ENCODE measurements at places on chromosomes 3 and 15. TPM values are rescaled to one million over a fixed set of nuclear protein-coding genes. Genes with fewer than 3 reads are reported as not detected.

The NOX5 gene
- 0.05 TPM for total RNA-seq

DNA sequence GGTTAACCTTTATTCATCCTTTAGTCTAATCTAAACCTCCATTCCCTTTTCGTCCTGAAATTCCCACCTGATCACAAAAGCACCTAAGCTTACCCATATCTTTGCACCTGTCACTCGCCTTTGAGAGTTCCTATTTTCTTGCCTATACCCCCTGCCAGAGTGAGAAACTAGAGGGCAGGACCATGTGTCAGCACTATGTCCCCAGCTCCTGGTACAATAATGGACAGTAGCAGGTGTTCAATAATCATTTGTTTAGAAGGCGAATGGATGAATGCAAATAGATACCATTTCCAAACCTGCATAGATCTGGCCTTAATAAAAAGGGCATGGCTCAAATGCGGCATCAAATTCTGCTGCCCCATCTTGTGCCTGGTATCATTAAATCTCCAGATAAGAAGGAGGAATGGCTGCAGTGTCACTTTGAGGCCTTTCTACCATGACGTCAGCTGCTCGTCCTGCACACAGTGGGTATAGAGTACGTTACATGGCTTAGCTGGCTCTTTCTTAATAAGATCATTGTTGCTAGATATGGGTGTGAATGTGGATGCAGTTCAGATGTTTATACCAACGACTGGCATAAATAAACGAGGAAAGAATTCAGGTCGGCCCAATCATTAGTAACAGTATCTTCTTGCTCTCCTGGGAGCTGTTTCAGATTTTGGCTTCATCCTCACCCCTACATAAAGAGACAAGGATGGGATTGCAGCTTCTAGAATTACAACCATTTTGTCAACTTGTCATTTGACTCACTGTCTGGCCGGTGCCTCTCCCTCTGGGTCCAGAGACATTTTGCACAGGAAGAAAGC lies 148.7 kb downstream of the RORA start:
- H3K4me1 ChIP-seq: no peaks in the 10 kb centered on the region
- peaks cover 14% of the 10 kb centered on the region for H3K27me3 ChIP-seq
- no peak overlapping the region for H3K4me3 ChIP-seq
- H3K27ac ChIP-seq: no peak overlapping the region
- H3K36me3 ChIP-seq: no peaks in the 10 kb centered on the region
- DNase-seq: no peak

GRCh38 chr3:183789826-183790225 lies 35.6 kb downstream of the MAP6D1 start:
- H3K27me3 ChIP-seq: no peaks in the 10 kb centered on the region
- H3K4me3 ChIP-seq: no peak overlapping the region
- no peaks in the 10 kb centered on the region for H3K36me3 ChIP-seq
- H3K4me1 ChIP-seq: peaks cover 14% of the 10 kb centered on the region
- H3K27ac ChIP-seq: no peak overlapping the region

The ARL14 gene
- not detected for total RNA-seq

The EAF2 gene
- 9.7 TPM for total RNA-seq

The SCG5 gene
- total RNA-seq: not detected

The SEMA6D gene
- not detected for total RNA-seq

DNA sequence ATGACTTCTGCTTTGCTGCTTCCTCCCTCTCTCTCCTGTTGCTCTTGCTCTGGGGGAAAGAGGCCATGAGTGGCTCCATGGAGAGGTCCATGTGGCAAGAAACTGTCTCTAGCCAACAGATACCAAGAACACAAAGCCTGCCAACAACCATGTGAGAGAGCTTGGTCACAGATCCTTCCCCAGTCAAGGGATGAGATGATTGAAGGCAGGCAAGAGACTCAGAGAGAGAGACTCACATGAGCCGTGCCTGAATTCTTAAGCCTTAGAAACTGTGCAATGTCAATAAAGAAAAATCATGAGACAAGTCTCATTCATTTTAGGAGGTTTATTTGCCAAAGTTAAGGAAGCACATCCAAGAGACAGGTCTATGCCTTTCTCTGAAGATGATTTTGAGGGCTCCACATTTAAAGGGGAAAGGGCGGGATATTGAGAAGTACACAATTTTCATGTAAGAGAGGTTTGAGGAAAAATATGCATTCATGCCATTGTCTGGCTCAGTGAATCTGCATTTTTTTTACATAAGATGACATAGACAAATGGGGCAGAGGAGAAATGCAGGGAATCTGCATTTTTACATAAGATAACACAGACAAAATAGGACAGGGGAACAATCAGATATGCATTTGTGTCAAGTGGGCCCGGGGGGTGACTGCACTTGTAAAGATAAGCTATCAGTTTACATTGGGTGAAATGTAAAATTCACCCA lies 59.5 kb upstream of the SUCLG2 start:
- no peaks in the 10 kb centered on the region for H3K36me3 ChIP-seq
- peak overlapping the region; percentile 30 for H3K4me3 ChIP-seq
- DNase-seq: no peak
- no peaks in the 10 kb centered on the region for H3K27me3 ChIP-seq
- peak overlapping the region; percentile 41 for H3K27ac ChIP-seq

The U2SURP gene
- 169 TPM for total RNA-seq

DNA sequence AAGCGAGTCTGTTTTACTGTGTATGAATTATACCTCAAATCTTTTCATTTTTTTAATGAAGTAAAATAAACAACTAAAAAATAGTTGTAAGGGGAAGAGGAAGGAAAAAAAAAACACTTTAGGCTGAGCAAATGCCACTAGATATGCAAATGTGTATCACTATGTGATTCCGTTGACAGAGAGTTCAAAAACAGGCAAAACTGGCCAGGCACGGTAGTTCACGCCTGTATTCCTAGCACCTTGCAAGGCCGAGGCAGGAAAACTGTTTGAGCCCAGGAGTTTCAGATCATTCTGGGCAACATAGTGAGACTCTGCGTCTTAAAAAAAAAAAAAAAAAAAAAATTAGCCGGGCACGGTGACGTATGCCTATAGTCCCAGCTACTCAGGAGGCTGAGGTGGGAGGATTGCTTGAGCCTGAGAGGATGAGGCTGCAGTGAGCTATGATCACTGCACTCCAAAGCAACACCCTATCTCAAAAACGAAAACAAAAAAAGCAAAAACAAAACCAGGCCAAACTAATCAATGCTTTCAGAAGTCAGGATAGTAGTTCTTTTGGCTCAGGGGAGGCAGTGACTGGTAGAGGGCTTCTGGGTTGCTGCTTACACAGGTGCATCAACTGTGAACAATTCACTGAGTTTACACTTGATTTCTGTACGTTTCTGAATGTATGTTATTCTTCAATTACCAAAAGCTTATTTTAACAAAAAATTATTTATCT lies 7.4 kb downstream of the PRC1 start:
- no peaks in the 10 kb centered on the region for H3K36me3 ChIP-seq
- DNase-seq: no peak
- H3K4me3 ChIP-seq: no peak overlapping the region
- H3K27me3 ChIP-seq: no peaks in the 10 kb centered on the region

GRCh38 chr3:197555281-197556261 lies at the start of gene BDH1:
BDH1 (minus strand) TSS chr3:197555968; CDS start chr3:197546443, 9,525 bp downstream.
- peak within 1 kb of the TSS; percentile 89 for H3K4me3 ChIP-seq
- peaks cover 17% of the 10 kb centered on the region for H3K4me1 ChIP-seq
- H3K27me3 ChIP-seq: peaks cover 10% of the 10 kb centered on the region
- peak; percentile 75 for DNase-seq
- peak within 1 kb of the TSS; percentile 74 for H3K27ac ChIP-seq

The TMEM207 gene
- total RNA-seq: not detected

GRCh38 chr3:79081335-79081734 lies 686.5 kb downstream of the ROBO1 start:
- DNase-seq: no peak
- H3K27ac ChIP-seq: no peak overlapping the region
- no peaks in the 10 kb centered on the region for H3K36me3 ChIP-seq

The ATRIP gene
- 13.2 TPM for total RNA-seq

GRCh38 chr3:27607370-27607769 lies 114.8 kb downstream of the EOMES start:
- H3K4me3 ChIP-seq: no peak overlapping the region
- H3K36me3 ChIP-seq: no peaks in the 10 kb centered on the region
- H3K4me1 ChIP-seq: no peaks in the 10 kb centered on the region
- no peak for DNase-seq

DNA sequence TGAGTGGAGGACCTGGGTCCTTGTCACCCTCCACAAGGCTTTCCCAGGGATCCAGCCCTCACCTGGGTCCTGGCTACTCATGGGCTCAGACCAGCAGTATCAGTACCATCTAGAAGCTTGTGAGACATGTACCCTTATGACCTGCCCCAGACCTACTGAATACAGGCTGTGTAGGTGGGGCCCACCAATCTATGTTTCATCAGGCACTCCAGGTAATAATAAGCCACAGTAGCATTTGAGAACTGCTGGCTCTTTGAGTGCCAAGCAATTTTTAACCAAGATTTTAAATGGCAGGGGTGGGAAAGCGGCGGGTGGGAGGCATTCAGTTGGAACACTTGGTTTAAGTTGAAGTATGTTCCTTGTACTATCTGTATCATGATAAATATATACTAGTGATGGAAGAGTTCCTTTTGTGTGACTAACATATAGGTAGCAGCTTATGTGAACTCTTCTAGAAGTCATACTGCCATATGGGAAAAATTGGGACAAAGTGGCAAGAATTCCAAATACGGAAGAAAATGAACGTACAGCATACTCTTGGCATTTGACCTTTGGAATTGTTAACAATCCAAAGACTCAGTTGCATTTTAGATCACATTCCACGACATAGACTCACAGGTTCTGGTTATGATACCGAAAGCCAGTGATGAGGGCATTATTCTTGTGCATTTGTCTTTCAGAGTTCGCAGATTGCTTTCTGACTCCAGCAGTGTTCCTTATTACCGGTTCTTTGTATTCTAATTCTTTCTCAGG lies 190.4 kb downstream of the GHSR start:
- H3K27me3 ChIP-seq: no peaks in the 10 kb centered on the region
- no peaks in the 10 kb centered on the region for H3K4me1 ChIP-seq
- H3K36me3 ChIP-seq: peaks cover 50% of the 10 kb centered on the region

The CHRNA5 gene
- 1.3 TPM for total RNA-seq

The GXYLT2 gene
- not detected for total RNA-seq

GRCh38 chr3:150527464-150528255 lies 18.6 kb downstream of the SERP1 start:
- DNase-seq: no peak
- no peaks in the 10 kb centered on the region for H3K27me3 ChIP-seq
- no peak overlapping the region for H3K27ac ChIP-seq
- no peaks in the 10 kb centered on the region for H3K36me3 ChIP-seq
- no peaks in the 10 kb centered on the region for H3K4me1 ChIP-seq
- H3K4me3 ChIP-seq: no peak overlapping the region

- H3K27ac ChIP-seq: no peak overlapping the region
- no peak for DNase-seq
- H3K27me3 ChIP-seq: peaks cover 7% of the 10 kb centered on the region
- H3K36me3 ChIP-seq: no peaks in the 10 kb centered on the region
- peaks cover 4% of the 10 kb centered on the region for H3K4me1 ChIP-seq
- no peak overlapping the region for H3K4me3 ChIP-seq
Measured at GRCh38 chr3:46703013-46703520, 1.9 kb downstream of the TMIE start.

DNA sequence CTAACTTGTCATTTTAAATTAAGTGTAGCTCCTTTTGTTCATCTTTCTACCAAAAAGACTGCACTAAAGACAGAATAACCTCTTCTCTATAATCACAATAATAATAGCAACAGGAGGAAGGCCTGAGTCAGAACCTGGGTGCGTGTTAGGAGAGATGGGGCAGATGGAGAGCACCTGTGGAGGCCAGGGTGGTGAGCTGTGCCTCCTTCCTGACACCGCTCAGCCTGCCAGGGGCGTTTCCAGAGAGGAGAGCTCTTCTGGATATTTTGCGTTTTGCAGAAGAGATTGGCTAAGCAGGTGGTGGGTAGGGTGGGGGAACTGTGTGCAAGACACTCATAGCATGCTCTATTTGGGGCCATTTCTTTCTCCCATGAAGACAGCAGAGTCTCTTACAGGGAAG lies 83.5 kb downstream of the MEGF11 start:
- H3K4me3 ChIP-seq: no peak overlapping the region
- peaks cover 7% of the 10 kb centered on the region for H3K27me3 ChIP-seq
- DNase-seq: no peak
- H3K4me1 ChIP-seq: no peaks in the 10 kb centered on the region

The IGSF11 gene
- total RNA-seq: 0.78 TPM

GRCh38 chr15:73941871-73942635 lies 15.8 kb downstream of the LOXL1 start:
- no peak overlapping the region for H3K4me3 ChIP-seq
- no peaks in the 10 kb centered on the region for H3K27me3 ChIP-seq
- H3K36me3 ChIP-seq: no peaks in the 10 kb centered on the region
- peaks cover 18% of the 10 kb centered on the region for H3K4me1 ChIP-seq

The SV2B gene
- total RNA-seq: 0.05 TPM

DNA sequence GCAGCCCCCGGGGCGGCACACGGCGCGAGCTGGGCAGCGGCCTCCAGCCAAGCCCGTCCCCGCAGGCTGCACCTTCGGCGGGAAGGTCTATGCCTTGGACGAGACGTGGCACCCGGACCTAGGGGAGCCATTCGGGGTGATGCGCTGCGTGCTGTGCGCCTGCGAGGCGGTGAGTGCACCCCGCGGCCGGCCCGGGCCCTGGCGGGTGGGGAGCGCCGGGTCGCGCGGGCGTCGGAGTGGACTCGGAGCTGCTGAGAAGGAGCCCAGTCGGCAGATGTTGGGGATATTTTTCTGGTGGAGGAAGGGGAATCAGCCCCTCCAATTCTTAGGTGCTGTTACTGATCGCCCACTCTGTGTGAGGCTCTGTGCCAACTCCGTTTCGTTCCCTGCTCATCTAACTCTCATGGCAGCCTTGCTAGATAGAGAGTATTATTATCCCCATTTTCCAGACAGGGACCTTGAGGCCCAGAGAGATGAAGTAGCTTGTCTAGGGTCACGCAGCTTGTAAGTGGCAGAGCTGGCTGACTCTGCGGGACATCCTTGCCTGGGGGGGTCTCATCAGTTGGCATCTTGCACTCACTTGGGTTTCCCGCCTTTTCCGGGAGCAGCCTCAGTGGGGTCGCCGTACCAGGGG lies 890 bp downstream of the CHRD start:
- H3K36me3 ChIP-seq: no peaks in the 10 kb centered on the region
- peak overlapping the region; percentile 86 for H3K4me3 ChIP-seq
- H3K27ac ChIP-seq: no peak overlapping the region

The LNP1 gene
- 2.4 TPM for total RNA-seq

GRCh38 chr3:46359733-46360493 lies 6.0 kb downstream of the CCR2 start:
- no peak for DNase-seq
- no peaks in the 10 kb centered on the region for H3K36me3 ChIP-seq
- no peak overlapping the region for H3K4me3 ChIP-seq
- peaks cover 5% of the 10 kb centered on the region for H3K4me1 ChIP-seq

DNA sequence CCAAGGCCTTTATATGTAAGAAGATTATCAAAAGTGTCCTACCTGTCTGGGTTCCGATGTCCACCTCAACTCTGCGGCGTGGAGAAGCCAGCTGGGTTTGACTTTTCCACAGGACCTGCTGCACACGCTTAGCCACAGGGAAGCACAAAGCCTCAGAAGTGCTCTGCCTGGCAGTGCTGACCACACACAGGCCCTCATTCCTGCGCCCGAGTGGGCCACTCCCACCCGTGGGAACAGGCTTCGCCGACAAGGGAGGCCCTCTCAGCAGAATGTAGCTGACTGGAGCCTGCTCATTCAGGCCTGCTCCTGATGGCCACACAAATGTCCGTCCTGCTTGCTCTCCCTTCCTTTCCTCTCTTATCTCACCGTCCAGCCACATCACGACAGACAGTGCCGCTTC lies 221.4 kb upstream of the LRRN1 start:
- DNase-seq: no peak
- no peaks in the 10 kb centered on the region for H3K36me3 ChIP-seq
- peaks cover 2% of the 10 kb centered on the region for H3K27me3 ChIP-seq
- no peaks in the 10 kb centered on the region for H3K4me1 ChIP-seq
- no peak overlapping the region for H3K4me3 ChIP-seq
- no peak overlapping the region for H3K27ac ChIP-seq

Measured in naive thymus-derived CD8-positive, alpha-beta T cell (primary cell).